ENCODE measurements at places on chromosomes 1 and 21.

DNA sequence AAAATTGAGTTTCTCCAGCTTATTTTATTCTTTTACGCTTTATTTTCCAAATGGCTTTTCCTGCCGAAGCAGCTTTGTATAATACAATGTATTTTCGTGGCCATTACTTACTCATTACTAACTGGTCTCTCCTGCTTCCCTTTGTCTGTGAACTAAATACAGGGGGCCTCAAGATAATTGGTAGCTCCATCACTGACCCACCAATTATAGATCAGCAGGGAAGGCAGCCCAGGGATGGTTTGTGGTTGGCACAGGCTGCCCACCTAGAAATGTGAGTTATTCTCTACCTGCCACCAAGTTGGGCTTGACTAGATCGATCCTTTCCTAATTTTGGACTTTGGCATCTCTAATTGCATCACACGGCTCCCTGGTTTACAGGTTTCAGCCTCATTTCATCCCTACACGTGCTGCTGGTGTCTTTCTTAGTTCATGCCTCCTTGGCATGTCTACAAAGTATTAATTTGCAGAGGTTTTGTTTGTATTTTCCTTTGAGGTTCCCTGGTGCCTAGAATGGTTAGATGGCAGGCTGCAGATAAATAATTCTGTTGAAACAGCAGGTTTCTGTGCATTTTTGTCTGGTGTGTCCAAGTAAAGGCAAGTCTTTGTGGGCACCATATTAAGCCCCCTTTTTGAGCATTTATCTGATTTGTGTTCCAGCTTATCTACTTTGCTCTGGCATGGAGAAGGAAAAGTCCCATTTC, 35.2 kb downstream of the PEX14 start:
- no peak for DNase-seq

- DNase-seq, result no peak
Observed at GRCh38 chr1:197222025-197222685, 45.9 kb upstream of the CRB1 start.

- no peak for DNase-seq
Observed at GRCh38 chr1:93615582-93616150, 66.0 kb downstream of the BCAR3 start.

DNA sequence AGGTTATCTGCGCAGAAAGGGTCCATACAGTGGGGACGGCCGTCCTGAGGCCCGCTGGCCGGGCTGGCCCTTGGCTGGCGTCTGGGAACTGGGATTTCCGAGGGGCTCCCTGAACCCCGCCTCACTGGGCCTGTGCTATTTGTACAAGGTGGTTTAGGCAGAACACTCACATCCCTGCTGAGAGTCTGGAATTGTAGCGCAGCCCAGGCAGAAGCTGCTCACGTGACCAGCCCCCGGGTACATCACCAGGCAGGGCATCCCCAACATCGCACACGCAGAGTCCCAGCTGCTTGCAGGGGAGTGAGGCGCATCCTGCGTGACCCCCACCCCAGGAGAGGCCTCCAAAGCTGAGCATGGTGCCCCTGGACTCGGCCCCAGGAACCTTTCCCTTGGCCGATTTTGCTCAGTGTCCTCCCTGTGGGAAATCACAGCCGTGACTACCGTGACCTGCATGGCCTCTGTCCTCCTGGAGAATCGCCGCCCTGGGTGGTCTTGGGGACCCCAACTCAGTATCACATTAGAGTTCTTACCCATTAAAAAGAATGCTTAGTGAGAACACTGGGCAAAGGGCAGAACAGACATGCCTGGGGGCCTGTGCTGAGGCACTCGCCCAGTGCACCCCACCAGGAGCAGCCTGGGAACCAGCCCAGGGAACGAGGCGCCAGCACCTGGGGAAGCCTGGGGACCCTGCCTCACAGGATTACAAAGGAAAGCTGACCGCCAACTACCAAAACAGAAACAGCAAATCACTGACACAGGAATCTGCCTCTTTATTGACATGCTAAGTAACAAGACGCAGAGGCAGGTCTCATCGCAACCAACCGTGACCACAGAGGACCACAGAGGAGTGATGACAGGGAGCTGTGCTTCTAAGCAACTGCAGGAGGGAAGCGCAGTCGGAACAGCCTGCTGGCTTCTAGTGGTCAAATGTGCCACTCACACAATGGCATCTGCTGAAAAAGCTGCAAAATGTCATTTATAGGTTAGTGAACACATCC, 33.5 kb downstream of the UBE2G2 start:
- DNase-seq, result no peak

DNA sequence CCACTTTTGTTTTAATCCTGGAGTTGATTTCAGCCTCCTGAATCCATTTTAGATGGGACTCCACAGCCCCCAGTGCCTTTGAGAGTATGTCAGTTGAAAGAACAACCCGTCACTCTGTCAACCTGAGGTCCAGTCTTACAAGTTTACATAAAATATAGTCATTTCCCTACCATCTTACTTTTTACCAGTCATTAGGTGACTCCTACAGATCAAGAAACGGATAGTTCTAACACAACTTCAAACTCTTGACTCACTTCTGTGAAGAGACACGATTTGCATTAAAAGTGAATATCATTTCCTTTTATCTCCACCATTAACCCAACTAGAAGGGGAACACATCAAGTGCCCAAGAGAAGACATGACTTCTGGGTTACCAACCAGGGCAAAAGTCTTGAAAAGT, 147.1 kb downstream of the NTPCR start:
- DNase-seq, result no peak

- DNase-seq, result no peak
Observed at GRCh38 chr1:203089651-203090045, 3.8 kb upstream of the MYOG start.

GRCh38 chr1:10236405-10237156, 26.2 kb downstream of the KIF1B start:
- DNase-seq, result no peak

GRCh38 chr1:1132956-1133750, 17.3 kb upstream of the C1orf159 start:
- DNase-seq, result no peak

- DNase-seq, result peak; percentile 45
Observed at GRCh38 chr1:58883037-58883887, 99.4 kb upstream of the JUN start.

DNA sequence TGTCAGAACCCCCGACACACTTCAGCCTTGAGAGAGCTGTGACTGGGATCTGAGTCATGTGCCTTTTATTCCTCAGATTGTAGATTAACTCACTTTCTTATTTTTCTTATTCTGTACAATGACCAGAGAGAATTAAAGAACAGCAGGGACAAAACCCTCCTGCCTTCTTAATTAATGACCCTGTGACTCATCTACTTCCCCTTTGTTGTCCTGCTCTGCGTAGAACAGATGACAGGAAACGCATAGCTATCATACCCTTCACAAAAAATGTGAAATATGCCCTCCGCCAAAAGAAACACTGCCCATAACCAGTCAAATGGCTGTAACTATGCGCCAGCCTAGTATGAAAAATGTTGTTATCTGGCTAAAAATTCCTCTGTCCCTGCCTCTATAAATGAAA, 9.1 kb upstream of the PADI2 start:
- no peak for DNase-seq

DNA sequence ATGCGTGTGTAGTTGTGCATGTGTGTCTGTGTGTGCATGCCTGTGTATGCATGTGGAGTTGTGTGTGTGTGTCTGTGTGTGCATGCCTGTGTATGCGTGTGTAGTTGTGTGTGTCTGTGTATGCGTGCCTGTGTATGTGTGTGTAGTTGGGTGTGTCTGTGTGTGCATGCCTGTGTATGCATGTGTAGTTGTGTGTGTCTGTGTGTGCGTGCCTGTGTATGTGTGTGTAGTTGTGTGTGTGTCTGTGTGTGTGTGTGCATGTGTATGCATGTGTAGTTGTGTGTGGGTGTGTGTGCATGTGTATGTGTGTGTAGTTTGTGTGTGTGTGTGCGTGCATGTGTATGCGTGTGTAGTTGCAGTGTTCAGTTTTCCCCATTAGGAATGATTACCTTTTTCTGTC, 162.0 kb downstream of the URB2 start:
- no peak for DNase-seq

- DNase-seq, result no peak
Observed at GRCh38 chr21:14243874-14244273, 27.9 kb downstream of the RBM11 start.

DNA sequence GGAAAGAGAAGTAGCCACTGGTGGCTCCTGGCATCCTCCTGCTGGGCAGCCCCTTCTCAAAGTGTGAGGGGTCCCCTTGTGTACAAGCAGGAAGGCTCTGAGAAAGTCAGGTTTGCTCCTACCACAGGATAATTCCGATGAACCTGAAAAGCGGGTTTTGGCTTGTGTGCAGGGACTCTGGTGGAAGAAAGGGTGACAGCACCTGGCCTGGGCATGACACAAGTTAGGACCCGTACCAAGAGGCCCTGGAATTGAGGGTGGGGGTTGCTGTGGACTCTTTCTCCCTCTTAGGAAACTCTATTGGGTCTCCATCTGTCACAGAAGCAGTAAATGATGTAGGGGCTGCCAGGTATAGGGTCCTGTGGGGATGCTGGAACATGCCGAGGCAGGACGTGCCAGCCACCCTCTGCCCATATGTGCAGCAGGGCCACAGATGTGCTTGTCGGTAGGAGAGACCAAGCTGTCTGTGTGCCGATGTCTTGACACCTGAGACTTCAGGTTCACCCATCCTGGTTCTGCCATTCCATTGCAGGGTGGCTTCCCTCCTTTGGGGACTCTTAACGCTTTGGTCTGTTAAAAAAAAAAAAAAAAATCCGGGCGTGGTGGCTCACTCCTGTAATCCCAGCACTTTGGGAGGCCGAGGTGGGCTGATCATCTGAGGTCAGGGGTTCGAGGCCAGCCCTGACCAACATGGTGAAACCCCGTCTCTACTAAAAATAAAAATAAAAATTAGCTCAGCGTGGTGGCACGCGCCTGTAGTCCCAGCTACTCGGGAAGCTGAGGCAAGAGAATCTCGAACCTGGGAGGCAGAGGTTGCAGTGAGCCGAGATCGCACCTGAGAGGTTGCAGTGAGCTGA, 9.8 kb downstream of the C1orf35 start:
- peak; percentile 2 for DNase-seq

DNA sequence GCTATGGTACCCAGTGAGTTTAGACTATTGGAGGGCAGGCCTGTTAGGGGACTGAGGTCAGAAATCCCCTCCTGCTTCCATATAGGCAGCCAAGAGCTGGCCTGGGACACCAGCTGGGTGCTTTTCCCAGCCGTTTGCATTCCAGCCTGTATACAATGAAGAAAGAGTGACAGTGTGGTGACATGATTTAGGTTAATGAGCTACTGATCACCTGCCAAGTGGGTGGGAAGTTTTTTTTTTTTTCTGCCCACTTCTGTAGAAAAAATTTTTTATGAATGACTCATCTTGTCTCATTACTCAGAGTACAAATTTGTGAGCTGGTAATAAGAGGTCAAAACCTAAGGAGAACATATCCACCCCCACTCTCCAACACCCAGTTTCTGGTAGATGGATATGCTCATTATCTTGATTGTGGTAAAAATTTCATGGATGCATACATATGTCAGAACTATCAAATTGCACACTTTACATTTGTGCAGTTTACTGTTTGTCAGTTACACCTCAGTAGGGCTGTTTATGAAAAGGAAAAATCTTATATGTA, 16.4 kb upstream of the CGN start:
- peak; percentile 40 for DNase-seq

DNA sequence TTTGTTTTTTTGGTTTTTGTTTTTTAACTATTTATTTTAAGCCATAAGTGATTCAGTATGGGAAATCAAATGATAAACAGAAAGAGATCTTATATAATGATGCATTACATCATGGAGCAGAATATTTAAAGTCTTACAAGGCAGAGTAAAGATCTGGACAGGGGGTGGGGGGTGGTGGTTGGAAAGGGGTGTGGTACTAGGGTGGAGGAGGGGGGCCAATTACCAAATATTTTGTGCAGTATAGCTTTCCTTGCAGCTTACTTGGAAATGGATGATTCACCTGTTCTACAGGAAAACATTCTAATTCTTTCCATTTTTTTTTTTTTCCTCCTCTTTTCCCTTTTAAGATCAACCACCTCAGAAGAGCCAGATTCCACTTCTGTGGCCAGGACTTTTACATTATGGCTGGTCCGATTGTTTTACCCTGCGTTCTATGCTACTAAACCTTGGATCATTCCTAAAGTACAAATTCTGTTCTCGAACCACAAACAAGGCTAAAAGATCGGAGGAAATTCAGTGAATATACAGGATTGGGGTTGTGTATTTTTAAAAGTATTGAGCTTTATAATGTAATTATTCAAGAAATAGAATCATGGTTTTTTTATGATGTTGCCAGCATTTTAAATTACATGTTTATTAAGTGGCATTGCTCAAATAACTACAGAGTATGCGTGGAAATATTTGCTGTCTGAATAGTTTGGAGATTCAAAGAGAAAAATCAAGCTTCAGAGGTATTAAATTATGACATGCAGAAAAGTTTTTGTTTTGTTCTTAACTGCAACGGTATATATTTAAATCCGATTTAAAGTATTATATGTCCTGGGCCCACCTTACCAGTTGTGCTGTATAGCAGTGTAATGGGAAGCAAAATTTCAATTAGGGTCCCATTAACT, 859.5 kb downstream of the USP25 start:
- DNase-seq, result no peak

DNA sequence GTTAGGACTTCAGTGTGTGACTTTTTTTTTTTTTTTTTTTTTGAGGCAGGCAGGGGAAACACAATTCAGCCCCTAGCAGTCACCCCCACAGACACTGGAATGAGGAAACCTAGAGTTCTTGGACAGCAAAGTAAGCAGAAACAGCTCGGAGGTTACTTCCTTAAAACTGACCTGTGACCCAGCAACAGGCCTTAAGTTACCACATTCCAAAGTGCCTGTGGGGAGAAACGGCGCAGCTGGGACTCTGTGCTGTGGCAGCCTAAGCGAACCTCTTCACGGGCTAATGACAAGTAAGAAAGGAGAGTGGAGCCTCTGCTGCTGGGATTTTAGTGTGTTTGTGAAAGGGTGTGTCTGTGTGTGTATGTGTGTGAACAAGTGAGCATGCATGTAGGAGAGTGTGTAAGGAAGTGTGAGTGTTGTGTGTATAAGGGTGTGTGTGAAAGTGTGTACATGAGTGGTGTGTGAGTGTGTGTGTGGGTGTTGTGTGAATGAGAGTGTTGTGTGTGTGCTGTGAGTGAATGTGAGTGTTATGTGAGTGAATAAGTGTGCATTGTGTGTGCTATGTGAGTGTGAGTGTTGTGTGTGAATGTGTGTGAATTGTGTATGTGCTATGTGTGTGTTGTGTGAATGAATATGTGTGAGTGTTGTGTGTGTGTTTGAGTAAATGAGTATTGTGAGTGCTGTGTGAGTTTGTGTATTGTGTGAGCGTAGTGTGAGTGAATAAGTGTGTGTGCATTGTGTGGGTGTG, 180.8 kb downstream of the BRINP2 start:
- DNase-seq, result no peak

GRCh38 chr1:84643183-84643582, 47.1 kb downstream of the SSX2IP start:
- no peak for DNase-seq
